ENCODE measurements at places on chromosomes 16 and 17. TPM values are rescaled to one million over a fixed set of nuclear protein-coding genes. Genes with fewer than 3 reads are reported as not detected.

Gene CCL4
- total RNA-seq = not detected

Gene ARSG
- total RNA-seq = 1.9 TPM

Gene TBX21
- total RNA-seq = not detected

Gene KLHL10
- total RNA-seq = 0.19 TPM

Gene AANAT
- total RNA-seq = 0.34 TPM

Gene STAC2
- 0.93 TPM for total RNA-seq

Gene MT1F
- total RNA-seq = 14.6 TPM

Gene TMC7
- 9.9 TPM for total RNA-seq

Gene KRTAP4-5
- not detected for total RNA-seq

Gene KRT31
- total RNA-seq = not detected

Gene IRX6
- total RNA-seq = not detected
